ENCODE measurements at places on chromosomes 7 and 10.

DNA sequence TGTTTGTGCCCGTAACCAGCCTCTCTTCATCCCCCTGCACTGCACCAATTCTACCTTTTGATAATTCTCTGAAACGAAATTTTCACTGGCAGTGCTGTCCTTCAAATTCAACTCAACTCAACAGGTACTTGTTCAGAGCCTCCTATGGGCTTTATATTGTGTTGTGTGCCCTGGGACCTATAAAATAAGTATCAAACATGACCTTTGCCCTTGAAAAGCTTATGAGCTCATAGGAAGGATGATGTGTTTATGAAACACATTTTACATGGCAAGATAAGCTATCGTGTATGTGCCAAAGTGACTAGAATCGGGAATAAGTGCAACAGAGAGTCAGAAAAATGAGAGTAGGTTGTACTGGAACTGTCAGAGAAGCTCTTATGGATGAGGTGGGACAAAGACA lies 923.5 kb downstream of the LRMDA start:
- no peak overlapping the region for H3K27ac ChIP-seq
- no peaks in the 10 kb centered on the region for H3K27me3 ChIP-seq

GRCh38 chr7:18565337-18565736 lies 69.8 kb downstream of the HDAC9 start:
- DNase-seq, result no peak
- H3K36me3 ChIP-seq, result no peaks in the 10 kb centered on the region
- no peaks in the 10 kb centered on the region for H3K4me1 ChIP-seq
- no peak overlapping the region for H3K27ac ChIP-seq
- no peak overlapping the region for H3K4me3 ChIP-seq

- H3K4me3 ChIP-seq, result no peak overlapping the region
- H3K4me1 ChIP-seq, result no peaks in the 10 kb centered on the region
- no peaks in the 10 kb centered on the region for H3K27me3 ChIP-seq
- no peak overlapping the region for H3K27ac ChIP-seq
- DNase-seq, result no peak
- no peaks in the 10 kb centered on the region for H3K36me3 ChIP-seq
These were observed 592.9 kb upstream of the NRP1 start for GRCh38 chr10:33927347-33927746.

DNA sequence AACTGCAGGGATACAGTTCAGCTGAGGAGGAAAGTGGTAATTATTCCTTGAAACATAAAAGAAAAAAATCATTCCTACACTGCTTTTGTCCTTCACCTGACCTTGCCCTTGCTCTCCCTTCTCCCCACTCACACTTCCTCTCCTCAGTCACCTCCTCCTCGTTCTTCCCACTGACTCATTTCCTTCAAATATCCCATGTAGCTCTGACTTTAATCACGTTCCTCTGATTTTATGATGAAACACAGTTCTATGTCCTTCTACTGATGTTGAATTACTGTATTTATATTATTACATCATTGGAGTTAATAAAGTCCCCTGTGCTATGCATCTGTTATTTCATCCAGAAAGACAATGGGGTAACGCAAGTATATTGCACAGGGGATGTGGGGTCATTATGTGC lies 575.6 kb downstream of the POM121L12 start:
- no peaks in the 10 kb centered on the region for H3K4me1 ChIP-seq
- no peaks in the 10 kb centered on the region for H3K36me3 ChIP-seq
- no peak for DNase-seq
- no peak overlapping the region for H3K4me3 ChIP-seq
- H3K27me3 ChIP-seq, result no peaks in the 10 kb centered on the region

DNA sequence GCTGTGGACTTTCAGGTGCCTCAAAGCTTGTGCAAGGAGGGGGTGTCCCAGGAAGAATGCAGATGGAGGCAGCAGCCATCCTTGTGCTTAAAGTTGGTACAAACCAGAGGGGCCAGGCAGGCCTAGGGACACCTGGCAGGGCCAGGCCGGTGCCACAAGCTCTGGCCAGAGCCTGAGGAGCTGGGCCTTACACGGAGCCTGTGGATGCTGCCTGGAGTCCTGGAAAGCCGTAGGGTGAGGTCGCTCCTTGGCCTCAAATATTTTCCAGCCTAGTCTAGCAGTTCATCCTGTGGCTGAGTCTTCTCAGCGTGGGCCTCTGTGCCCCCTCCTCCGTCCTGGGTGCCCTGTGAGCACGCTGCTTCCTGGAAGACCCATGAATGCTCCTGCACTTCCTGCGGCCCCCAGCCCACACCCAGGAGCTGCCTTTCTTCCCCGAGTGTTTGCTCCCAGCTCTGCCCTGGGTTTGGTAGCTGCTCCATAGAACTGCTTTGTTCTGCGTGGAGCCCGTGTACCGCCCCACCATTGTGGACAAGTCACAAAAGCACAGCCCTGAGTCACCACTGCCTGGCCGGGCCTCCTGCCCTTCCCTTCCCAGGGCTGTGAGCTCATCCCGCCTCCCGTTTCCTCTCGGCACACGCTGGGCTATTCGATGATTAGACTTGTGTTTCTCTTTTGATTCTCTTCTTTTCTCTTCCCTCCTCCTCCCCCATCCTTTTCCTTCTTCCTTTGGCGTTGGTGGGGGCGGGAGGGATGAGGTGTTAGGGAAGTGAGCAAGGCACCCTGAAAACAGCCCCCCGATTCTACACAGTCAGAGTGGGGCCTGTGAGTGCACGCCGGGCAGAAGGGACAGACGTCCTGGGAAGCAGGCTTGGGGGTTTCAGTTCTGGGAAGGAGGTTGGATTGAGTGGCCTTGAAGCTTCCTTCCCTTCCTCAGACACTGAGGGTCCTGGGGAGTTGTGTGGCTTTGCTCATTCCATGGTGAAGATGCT lies 73.2 kb upstream of the SHH start:
- H3K36me3 ChIP-seq, result no peaks in the 10 kb centered on the region
- H3K27me3 ChIP-seq, result no peaks in the 10 kb centered on the region
- no peak overlapping the region for H3K4me3 ChIP-seq
- peak; percentile 63 for DNase-seq

- no peaks in the 10 kb centered on the region for H3K36me3 ChIP-seq
- H3K4me1 ChIP-seq, result no peaks in the 10 kb centered on the region
- H3K27ac ChIP-seq, result no peak overlapping the region
- no peak overlapping the region for H3K4me3 ChIP-seq
These were observed 57.8 kb downstream of the HHEX start for GRCh38 chr10:92747600-92747999.

DNA sequence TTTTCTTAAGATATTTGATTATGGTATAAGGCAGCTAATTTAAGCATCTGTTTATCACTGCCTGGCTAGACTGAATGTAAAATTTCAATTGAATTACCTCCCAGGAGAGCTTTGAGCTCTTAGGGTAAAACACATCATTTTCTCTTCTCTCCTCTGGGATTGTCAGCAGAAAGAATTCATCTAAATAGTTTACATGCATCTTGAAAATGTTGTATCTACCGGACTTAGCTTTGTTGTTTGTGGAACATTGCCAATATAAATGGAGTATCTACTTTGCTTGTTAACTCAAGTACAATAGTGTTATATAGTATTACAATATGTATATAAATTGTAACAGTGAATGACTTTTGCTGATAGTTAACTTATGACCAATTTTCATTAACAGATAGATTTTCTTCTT lies 73.3 kb downstream of the TAF3 start:
- no peak overlapping the region for H3K4me3 ChIP-seq
- DNase-seq, result no peak
- H3K27ac ChIP-seq, result no peak overlapping the region

DNA sequence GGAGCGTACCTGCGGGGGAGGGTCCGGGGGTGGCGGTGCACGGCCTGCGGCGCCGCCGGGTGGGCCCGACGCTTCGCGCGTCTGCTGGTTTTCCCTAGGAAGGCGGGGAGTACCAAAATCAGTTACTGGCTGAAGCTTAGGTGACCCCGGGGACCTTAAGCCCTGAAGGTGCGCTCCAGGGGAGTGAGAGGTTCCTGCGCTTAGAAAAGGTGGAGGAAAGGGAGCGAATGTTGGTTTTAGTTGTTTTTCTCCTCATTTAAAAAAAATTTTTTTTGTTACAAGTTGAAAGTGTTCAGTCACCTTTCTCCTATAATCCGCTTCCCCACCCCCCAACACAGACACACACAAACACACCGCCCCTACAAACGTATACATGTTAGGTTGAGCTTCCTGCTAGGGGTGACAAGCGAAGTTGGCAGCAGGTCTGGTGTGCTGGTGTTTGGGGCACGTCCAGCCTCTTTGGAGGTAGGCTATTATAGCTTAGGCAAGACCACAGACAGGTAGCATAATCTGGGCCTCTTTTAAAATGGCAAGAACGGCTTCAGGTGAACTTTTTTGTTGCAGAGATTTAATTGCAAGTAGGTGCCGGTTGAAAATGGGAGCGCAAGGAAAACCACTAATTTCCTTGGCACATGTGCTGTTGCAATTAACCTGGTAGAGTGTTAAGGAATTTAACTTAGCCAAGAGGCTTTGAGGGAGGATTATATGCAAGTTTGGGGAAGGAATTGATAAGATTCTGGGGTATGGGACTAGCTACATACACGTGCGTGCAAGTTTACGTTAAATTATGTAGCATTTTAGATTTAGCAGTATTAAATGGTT lies 945 bp downstream of the ADD3 start:
- H3K27me3 ChIP-seq, result no peaks in the 10 kb centered on the region
- peak; percentile 34 for DNase-seq
- peak overlapping the region; percentile 98 for H3K27ac ChIP-seq
- peak overlapping the region; percentile 84 for H3K4me3 ChIP-seq
- H3K4me1 ChIP-seq, result peaks cover 53% of the 10 kb centered on the region

DNA sequence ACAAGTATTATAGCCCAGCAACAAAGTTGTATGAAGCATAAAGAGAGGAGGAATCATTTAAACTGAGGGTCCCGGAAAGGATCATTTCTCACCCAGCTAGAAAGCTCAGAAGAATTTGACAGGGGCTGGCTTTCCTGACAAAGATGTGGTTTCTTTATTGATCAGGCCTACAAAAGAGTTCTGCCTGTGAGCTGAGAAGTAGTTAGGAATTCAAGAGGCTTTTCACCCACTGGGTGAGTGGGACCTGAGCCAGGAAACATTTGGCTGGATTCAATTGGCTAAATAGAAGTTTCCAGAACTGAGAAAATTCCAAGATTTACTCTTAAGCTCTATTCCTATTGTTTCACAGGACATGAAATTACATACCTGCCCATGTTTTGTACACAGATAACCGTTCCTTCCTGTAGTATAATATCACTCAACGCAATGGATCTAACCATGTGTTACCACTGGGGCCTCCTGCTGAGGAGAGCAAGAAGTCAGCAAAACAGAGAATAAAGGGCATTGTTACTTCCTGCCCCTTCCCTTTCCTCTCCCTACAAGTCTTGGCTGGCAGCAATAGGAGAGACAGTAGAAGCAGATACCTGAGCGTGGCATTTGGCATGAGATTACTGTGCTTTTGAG lies 53.9 kb upstream of the PAPSS2 start:
- no peaks in the 10 kb centered on the region for H3K36me3 ChIP-seq
- no peak overlapping the region for H3K27ac ChIP-seq
- no peaks in the 10 kb centered on the region for H3K27me3 ChIP-seq
- no peak for DNase-seq
- H3K4me3 ChIP-seq, result no peak overlapping the region

GRCh38 chr10:92218569-92218968 lies 72.3 kb downstream of the CPEB3 start:
- no peak for DNase-seq
- H3K27me3 ChIP-seq, result no peaks in the 10 kb centered on the region
- no peak overlapping the region for H3K4me3 ChIP-seq
- no peaks in the 10 kb centered on the region for H3K36me3 ChIP-seq
- no peaks in the 10 kb centered on the region for H3K4me1 ChIP-seq
- H3K27ac ChIP-seq, result no peak overlapping the region

DNA sequence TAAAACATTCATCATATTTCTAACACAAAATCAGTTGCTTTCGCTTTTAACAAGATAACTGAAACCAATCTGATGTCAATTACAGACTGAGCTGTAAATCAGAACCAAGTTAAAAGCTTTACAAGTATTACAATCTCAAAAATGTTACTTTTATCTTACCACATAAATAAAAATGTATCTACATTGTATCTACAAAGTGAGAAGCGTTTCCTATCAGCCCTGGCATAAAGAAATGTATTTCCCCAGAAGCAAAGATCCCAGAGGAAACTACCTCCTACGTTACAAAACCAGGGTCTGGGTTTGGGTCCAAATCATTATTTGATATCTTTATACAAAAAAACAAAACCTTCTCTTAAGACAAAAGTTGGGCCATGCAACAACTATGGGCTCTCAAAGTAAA lies 2.6 kb downstream of the SMURF1 start:
- H3K36me3 ChIP-seq, result no peaks in the 10 kb centered on the region
- H3K4me1 ChIP-seq, result peaks cover 18% of the 10 kb centered on the region
- H3K27ac ChIP-seq, result peak overlapping the region; percentile 98
- no peaks in the 10 kb centered on the region for H3K27me3 ChIP-seq
- DNase-seq, result no peak

DNA sequence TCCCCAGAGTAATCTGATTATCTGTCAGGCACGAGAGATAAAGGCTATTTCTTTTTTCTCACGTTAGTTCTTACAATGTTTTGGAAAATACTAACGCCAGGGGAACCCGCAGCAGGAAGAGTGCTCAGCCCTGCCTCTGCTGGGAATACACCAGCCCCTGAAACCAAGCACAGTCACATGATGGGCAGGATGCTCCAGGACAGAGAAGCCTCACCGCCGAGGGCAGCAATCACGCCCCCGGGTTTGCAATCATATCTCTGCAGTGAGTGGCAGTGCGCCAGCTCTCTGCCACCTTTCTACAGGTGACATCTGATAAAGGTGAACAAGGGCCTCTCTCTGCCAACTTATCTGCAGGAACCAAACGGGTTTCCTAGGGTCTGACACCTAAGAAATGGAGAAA lies 39.8 kb downstream of the BRI3 start:
- no peaks in the 10 kb centered on the region for H3K36me3 ChIP-seq
- no peaks in the 10 kb centered on the region for H3K27me3 ChIP-seq
- H3K4me3 ChIP-seq, result no peak overlapping the region
- peaks cover 7% of the 10 kb centered on the region for H3K4me1 ChIP-seq
- no peak for DNase-seq

DNA sequence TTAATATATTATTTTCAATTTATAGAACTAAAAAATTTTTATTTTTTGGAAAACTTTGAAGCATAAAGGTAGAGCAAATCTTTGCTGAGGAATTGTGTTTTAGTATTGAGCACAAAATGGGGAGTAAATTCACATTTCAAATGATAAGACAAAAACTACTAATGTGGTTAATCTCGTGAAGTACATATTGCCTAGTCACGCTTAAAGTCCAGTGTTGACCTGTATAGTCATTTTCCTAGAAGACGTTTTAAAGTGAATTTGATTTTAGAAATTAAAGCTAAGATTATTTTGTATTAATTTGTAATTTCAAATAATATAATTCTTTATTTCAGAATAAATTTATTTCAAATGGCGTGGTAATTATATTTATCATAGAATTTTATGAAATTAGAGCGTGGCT lies 57.2 kb upstream of the MSRB2 start:
- H3K4me3 ChIP-seq, result no peak overlapping the region
- H3K27ac ChIP-seq, result no peak overlapping the region
- H3K4me1 ChIP-seq, result no peaks in the 10 kb centered on the region
